ENCODE measurements at places on chromosomes 5 and 9.

DNA sequence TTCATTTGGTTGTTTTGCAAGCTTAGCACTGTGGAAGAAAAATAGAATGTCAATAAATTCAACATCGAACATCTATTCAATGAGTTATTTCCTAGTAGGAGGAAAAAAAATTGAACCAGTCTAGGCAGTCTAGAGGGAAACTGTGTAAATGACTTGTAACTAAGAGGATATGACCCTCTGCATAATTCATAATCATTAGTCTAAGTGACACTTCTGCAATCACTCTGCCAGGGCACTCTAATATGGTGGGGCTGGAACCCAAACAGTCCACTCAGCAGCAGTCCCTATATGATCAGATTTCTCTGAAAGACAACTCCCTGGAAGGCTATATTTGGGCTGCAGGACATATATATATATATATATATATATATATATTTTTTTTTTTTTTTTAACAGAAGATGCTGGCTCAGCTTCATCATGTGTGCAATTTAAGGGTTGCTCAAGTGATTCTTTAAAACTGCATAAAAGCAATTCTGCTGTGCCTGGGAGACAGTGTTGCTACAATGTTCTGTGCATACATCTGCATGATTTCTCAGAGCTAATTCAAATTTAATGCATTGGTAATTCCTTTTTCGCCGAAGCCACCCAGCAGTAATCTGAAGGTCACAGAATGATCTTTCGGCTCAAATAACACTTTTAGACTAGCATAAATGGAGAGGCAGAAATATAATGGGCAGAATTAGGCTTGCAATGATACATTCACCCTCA lies 482.1 kb upstream of the ZNF608 start:
- DNase-seq, result no peak

DNA sequence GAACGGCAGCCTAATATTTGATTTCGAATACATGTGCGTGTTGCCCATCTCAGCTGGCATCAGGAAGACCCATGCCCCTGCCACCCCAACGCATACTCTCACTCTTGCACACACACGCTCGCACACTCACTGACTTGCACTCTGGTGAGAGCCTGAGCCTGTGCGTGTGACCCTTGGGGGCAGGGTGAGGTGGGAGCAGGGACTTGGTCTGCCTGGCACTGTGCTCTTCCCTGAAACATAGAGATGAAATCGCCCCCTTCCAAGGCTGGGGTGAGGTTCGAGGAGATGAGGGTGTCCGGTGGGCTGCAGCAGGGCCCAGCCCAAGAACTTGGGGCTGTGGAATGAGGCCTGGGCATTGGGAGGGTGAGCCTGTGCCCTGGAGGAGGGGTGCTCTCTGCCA lies 1.2 kb downstream of the LCN9 start:
- no peak for DNase-seq

- DNase-seq, result no peak
Observed at GRCh38 chr5:170293273-170293672, 4.3 kb downstream of the LCP2 start.

GRCh38 chr9:20815923-20816703 lies 132.1 kb downstream of the FOCAD start:
- DNase-seq, result no peak
